ENCODE measurements at places on chromosomes 6 and 20.

GRCh38 chr6:166005401-166005943, 162.2 kb downstream of the TBXT start:
- no peak for DNase-seq

DNA sequence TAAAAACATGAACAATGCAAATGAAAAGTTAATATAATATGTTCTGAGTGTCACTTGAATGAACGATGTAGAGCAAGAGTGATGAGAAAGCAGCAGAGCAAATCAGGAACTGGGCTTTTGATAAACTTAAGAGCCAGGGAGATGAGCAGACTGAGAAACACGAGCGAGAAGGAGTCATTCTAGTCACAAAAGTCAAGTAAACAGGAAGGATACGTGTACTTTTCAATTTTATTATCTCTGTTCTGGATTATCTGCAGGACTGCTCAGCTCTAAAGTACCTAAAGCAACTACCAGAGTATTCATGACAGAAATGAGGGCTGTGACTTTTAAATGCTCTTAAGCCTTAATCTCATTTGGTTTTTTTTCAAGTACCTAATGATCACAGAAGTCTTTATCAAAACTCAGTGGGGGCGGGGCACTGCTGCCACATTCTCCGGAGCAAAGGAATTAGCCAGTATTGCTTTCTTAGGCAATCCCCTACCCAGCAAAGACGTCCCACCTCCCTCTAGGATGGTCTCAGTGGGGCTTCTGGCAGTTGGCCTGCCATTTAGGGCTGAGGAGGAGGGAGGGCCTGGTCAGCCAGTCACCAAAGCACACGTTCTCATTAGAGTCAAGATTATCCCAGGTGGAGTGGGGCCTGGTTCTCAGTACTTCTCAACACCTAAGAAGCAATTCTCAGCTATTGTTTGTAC, 8.6 kb downstream of the MAN1A1 start:
- DNase-seq = no peak

DNA sequence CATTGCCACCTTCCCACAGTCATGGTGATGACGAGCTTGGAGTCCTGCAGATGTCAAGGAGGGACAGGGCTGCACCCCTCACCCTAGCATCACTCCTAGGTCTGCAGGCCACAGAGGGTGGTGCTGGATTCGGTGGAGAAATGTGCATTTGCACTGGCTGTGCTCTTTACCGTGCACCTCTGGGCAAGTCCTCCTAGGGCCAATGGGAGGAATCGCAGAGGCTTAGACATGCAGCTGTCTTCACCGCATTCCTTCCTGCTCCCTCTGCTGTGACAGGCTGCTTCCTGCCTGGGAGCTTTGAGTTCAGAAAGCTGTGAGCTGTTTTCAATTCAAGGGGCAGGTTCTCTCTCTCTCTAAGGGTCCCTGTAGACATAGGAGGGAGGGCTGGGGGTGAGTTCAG, 85.1 kb downstream of the EDN3 start:
- DNase-seq = no peak

DNA sequence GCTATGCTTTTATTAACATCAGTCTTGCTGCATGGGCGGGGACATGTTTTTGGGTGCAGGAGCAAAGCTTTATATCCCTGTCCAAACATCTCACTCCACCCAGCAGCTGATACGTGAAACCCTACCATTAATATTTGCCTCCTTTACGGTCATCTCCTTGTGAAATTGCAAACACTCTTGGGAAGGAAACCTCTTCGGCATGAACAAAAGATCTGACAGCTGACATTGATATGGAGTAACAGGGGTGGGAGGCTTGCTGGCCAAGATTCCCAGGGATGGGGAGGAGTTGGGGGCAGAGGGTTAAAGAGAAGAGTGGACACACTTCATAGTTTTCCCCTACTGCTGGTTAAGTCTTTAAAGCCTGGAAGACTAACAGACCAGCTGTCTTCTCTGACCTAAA, 22.2 kb upstream of the VEGFA start:
- no peak for DNase-seq

GRCh38 chr6:91562955-91563354, 976.1 kb upstream of the MAP3K7 start:
- no peak for DNase-seq

- no peak for DNase-seq
Observed at GRCh38 chr6:50791900-50792508, 26.7 kb upstream of the TFAP2B start.

GRCh38 chr20:58647796-58648501, 3.1 kb upstream of the STX16 start:
- DNase-seq = no peak

- no peak for DNase-seq
Observed at GRCh38 chr6:32844839-32845383, 1.1 kb upstream of the PSMB8 start.

- DNase-seq = no peak
Observed at GRCh38 chr6:33745548-33745947, 1.2 kb downstream of the IP6K3 start.

- DNase-seq = no peak
Observed at GRCh38 chr6:120262354-120262753, 912.8 kb upstream of the MAN1A1 start.

GRCh38 chr6:31345026-31345730, 11.8 kb downstream of the HLA-B start:
- DNase-seq = no peak

DNA sequence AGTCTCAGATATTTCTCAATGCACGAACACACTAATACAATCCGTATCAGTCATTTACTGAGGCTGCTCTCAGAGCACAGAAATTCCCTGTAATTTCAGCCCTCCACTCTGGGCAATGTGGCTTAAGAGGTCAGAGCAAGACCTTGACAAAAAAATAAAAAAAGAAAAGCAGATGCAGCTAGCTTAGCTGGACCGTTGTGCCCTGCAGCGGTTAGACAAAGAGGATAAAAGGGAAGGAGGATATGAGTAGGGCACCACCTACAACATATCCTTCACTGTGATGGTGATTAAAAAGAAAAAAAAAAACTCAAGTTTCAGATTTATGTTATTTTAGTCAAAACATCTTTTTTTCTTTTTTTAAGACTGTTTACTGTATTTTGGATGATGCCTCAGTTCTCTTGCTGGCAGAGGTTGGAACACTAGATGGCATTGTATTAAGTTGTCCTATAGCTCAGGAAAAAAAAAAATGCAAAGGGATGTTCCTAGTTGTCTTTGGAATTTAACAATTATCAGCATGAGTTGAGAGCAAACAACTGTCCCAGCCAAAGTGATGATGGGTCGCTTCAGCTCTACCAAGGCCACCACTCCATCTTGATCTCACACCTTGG, 59.9 kb downstream of the ANKEF1 start:
- no peak for DNase-seq

GRCh38 chr6:42720739-42721138, 1.7 kb downstream of the PRPH2 start:
- DNase-seq = no peak

DNA sequence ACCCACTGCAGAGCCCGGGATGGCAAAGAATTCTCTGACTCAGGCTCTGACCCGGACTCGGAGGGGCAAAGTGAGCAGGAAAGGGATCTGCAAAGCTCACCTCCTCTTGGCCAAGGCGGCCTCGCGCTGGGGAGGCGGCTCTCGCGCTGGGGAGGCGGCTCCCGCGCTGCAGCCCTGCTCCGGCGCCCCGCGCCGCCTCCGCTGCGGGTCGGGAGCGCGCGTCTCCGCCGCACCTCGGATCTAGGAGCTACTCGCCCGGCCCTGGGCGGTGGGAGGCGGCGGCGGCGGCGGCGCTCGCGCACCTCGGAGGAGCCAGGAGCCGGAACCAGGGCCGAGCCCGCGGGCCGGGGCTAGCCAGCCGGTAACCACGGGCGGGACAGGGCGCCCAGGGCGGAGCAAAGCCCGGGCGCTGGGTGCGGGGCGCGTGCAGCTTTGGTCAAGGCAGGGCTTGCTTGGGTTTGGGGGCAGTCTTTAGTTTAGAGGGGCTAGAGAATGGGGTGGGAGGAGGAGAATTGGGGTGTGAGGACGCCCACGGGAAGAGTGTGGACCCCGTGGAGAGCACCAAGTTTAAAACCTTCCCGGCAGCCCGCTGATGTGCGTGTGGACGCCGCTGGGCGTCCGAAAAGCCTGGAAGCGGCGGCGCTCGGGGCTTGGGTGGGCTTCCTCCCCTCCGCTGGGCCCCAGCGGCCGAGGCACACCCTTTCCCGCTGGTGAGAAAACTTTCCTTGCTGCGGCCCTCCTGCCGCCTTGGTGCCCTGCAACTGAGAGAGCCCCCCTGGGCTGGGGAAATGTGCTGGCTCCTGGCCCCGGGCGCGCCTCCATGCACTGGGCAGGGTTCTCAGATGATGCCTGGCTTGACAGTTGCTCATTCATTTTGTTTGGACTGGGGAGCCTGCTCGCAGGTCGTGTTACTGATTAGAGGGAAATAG, at the start of gene MRAP2:
TSS of gene MRAP2 (plus strand) at position 250 of the 929 bp plus-strand sequence. CDS start 21,547 bp downstream, outside the sequence.
- DNase-seq = peak; percentile 7

GRCh38 chr20:4929686-4930397, 71.5 kb downstream of the SLC23A2 start:
- no peak for DNase-seq

DNA sequence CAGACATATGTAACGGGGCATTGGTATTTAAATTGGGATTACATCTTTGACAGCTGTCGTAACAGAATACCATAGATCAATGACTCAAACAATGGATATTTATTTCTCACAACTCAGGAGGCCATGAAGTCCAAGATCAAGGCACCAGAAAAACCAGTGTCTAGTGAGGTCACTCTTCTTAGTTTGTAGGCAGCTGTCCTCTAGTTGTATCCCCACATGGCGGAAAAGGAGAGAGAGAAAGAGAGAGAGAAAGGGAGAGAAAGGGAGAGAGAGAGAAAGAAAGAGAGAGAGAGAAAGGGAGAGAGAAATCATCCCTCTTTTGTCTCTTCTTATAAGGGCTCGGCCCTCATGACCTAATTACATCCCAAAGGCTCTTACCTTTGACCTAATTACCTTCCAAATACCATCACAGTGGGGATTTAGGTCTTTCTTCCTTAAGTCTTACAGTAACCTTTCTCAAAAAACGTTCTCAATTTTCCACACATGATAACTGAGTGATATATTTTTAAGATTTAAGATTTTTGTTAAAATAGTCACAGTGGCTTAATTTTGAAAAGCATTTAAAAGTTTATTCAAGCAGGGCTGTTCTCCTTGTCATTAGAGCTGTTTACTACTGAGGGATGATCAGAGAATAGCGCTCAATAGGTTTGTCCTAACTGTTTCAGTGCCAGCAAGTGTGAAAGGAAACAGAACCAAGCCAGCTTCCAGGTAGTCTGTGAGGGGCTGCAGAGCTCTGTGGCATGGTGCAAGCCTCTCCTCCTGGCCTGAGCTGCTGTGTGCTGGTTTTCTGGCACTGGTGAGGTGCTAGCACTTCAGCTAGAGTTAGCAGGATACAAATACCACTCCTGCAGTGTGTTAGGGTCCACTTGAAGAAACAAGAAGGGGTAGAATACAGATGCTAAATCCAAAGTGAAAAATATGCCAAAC, 79.0 kb downstream of the IMPG1 start:
- DNase-seq = no peak

- no peak for DNase-seq
Observed at GRCh38 chr6:155495011-155495768, 39.6 kb upstream of the NOX3 start.

DNA sequence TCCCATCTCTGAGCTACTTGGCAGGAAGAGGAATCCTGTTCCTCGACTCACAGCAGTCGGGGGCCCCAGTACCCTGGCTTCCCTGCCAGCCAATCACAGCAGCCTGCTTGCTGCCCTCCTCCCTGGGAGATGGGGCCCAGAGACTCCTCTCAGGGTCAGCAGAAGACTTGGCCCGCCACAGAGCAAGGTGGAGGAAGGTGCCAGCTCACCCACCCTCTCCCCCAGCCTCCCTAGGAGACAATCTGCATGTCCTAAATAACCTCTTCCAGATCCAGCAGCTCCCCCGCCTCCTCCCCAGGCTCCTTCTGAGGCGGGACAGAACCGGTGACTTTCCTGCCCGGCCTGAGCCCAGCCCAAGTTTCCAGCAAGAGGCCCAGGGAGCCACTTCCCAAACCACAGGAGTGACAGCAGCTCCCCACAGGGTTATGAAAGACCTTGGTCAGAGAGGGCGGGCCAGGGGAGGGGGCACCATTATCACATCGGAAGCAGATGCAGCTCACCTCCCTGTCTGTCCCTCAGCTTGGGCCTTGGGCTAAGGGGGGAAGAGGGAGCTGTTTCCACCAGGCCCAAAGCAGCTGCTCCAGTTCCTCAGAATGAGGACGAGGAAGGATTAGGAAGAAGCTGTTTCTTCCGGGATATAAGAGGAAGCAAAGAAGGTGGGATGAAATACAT, 2.3 kb downstream of the CCND3 start:
- DNase-seq = peak; percentile 69

- DNase-seq = no peak
Observed at GRCh38 chr6:154937306-154938220, 57.6 kb upstream of the TIAM2 start.

DNA sequence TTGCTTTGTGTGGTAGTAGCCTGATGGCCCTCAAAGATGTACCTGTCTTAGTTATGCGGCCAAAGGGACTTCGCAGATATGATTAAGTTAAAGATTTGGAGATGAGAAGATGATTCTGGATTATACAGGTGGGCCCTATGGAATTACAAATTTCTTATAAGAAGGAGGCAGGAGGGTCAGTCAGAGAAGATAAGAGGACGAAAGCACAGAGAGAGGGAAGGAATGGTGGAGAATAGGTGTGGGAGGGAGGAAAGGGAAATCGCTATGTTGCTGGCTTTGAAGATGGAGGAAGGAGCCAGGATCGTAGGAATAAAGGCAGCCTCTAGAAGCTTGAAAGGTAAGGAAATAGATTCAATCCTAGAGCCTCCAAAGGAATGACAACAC, 1.2 kb upstream of the TSPYL1 start:
- no peak for DNase-seq

DNA sequence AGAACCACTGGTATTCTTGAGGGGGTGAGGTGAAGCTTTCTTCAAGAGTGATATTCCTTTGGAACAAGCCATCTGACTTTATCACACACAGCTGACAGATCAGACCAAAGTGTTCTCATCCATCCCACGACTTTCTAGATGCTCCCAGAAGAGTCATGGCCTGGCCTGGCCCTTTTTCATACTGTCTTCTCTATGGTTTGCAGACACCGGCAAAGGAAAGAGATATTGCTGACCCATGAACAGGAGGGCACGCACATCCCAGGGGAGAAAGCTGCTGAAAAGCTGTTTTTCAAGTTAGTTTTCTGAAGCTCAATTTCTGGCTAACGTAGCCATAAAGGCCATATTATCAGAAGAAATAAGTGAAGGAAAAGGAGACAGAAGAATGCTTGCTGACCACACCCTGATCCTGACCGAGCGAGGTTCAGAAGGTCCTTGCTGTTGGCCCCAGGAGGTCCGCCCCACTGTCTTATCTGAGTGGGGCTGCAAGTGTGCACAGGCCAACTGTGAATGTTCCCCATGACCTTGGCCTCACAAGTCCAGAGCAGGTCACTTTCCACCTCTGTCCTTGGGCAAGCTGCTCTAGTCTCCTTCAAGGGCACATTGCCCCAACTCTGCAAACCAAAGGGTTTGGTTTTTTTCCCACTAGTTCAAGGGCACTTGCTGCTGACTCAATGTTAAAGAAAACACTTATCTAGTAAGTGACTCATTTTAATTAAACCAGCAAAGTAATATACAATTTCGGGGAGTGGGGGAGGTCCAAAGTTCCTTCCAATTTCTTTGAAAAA, 2.0 kb downstream of the ACSS1 start:
- DNase-seq = no peak

Data from stimulated activated naive CD8-positive, alpha-beta T cell treated with anti-CD3 and anti-CD28 coated beads, Interleukin-15, Interleukin-2, amounts not matched to agents 100 U/mL and 50 U/mL, for 24 hours (primary cell).